ENCODE measurements at places on chromosomes 6 and 20.

DNA sequence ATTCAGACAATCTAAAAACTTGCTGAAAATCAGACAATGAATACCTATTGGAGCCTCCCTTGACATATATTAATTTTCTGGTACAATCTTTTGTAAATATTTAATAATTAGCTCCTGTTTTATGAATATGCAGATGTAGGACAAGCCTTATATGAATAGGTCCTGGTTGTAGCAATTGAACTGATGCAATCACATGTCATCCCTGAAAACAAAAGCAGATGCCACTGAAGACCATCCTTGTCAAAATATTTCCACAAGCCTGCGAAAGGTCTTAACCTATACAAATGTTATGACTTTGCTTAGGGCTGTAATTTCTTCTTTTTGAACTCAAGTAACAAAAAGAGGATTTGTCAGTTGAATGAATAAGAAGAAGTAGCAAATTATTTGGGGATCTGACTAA is 722.1 kb downstream of the EYS start:
- DNase-seq = no peak

DNA sequence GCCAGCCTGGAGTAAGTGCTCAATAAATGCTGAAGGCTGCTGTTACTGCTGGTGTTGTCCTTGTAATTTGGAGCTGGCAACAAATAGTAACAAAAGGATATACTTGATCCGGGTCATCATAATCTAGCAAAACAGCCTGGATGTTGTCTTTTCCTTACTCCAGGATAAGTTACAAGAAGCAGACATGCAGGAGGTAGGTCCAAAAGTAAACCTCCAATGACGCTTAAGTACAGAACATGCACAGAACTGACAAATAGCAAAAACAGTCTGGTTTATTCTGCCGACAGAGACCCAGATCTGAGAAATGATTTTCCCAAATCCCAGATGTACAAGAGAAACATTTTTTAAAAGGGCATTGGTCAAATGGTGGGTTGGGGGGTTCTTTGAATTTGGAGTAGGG is 93.0 kb upstream of the KCNK16 start:
- no peak for DNase-seq

GRCh38 chr6:120935908-120936307 is 398.4 kb downstream of the TBC1D32 start:
- DNase-seq = no peak

- DNase-seq = no peak
These were observed 290.4 kb downstream of the GRIK2 start for GRCh38 chr6:101683884-101684283.

DNA sequence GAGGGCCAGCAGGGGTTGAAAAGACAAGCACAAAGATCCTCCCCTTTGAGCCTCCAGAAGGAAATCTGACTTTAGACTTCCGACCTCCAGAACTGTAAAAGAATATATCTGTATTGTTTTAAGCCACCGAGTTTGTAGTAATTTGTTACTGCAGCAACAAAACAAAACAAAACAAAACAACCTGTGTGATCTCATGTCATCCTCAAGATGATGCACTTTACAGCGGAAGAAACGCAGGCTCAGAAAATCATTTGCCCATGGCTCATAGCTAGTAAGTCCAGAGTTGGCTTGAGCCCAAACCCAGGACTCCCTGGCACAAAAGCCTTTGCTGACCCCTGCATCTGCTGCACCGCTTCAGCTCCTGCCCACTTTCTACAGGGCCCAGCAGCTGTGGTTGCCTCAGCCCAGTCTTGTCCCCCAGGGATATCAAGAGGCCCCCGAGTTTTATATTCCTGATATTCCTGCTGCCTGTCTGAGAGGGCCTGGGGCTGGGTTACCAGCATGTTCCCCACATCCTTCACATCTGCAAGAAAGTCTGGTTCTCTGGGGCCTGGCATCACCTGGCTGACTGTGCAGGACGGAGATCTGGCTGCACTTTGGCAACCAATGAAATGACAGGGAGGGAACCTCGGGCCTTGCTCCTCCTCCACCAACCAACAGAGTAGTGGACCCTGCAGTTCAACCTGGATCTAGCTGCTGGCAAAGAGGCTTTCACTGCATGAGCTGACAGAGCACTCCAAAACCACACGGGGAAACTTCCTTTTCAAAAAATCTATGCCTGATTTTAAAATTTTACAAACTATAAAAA is 56.9 kb downstream of the JPH2 start:
- DNase-seq = no peak

GRCh38 chr6:15620611-15621010 is 42.2 kb downstream of the DTNBP1 start:
- DNase-seq = no peak

DNA sequence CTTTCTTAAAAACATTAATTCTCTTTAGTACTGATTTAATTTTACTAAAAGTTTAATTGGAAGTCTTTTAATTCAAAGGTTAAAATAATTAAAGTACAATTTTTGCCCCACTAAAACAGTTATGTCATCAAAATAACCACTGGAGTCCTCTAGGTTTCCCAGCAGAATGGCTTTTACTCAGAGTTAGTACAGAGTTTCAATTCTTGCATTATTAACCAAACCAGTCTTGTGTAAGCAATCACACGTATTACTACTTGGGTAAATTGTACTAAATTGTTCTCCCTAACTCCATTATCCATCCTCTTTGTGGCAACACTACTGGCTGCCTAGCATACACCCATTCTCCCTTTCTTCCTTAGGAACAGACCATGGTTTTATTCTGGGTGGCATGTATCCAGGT is 36.9 kb downstream of the CDK19 start:
- DNase-seq = no peak

DNA sequence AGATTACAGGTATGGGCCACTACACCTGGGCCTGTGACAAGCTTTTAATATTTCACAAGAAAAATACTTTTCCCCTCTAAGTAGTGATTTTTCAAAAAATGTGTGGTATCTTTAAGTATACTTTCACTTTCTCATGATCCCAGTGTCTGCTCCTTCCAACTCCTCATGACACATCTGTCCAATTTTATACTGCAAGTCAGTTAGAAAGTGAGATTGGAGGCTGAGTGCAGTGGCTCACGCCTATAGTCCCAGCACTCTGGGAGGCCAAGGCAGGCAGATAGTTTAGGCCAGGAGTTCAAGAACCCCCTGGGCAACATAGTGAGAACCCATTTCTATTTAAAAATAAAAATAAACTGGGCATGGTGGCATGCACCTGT is 20.2 kb downstream of the PIM1 start:
- DNase-seq = no peak

DNA sequence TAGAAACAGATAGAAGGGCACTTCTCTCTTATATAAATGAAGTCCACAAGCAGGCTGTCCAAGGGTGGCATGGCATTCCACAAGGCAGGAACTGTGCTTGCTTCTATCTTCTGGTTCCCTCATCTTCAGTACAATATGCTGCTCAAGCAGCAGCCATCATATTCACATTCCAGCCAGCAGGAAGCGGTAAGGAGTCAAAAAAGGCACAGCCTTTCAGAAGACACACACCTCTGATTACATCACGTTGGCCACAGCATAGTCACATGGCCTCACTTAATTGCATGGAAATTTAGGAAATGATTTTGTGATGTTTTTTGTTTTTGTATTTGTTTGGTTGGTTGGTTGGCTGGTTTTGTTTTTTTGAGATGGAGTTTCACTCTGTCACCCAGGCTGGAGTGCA is 19.0 kb downstream of the REM1 start:
- DNase-seq = no peak

- DNase-seq = no peak
These were observed 164.9 kb upstream of the HEY2 start for GRCh38 chr6:125584468-125584939.

DNA sequence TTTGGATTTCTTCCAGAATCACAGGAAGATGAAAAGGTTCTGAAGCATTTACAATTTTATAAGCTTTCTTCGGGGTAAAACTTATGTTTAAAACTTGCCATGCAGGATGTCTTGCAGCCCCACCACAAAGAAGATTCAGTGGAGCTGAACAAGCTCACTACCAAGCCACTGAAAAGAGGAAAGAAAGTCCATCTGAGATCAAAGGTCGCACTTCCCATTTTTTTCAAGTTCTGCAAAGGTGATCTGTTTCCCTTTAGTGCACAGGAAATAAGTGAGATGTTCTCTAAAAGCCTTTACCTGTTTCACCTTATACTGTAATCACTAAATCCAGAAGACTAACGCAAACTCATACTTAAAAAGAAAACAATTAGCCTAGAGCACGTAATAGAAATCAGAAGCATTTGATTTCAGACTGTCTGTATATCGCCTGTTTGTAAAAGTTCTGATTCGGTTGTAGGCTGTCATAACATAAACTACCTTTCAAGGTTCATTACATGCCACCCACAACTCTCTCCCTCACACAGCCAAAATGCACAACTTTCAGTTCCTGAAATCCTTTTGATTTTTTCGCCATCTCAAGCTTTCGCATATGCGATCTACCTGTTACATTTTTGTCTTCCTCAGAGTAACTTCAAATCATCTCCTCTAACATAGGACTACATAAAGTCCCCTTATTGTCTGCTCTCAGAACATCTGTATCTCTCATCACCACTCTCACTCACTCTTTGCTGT is 1.8 kb downstream of the ECHDC1 start:
- no peak for DNase-seq

DNA sequence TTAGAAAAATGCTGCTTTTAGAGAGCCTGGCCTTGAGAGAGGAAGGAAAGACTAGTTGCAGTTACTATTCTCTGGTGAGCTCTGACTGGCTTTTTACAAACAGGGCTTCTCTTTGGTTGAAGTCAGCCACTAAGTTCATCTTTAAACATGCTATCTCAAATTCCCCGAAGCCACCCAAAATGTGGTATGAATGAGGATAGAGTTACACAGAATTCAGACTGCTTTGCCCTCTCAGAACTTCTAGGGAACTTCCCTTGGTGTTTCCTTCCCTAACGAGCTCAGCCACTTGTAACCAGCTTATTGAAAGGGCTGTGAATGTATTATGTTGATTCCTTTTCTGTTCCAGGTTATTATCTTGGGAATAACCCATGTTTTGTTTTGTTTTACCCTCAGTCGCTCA is 73.5 kb downstream of the EFHC1 start:
- DNase-seq = no peak

GRCh38 chr6:80988892-80989291 is 763.6 kb downstream of the TENT5A start:
- DNase-seq = no peak

All from AG04449 (cell line).